ENCODE measurements at places on chromosomes 4 and X. TPM values are rescaled to one million over a fixed set of nuclear protein-coding genes. Genes with fewer than 3 reads are reported as not detected.

The SPANXN3 gene
- not detected for total RNA-seq

DNA sequence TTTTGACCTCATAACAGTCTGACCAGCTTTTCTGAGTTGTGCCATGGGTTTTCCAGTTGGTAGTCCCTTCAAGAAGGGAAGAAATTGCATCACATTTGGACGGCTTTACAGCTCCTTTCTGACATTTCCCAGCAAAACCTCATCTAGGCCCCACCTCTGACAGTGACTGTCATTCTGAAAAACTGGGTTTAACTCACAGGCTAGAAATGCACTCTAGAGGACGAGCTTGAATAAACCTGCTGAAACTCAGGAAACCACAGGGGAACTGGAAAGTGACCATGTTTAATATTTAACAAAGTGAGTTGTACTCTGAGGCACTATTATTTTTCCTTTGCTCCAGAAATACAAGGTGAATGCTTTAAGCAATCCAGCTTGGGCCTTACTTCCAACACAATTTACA, 434.3 kb upstream of the RASGEF1B start:
- H3K27ac ChIP-seq: no peak overlapping the region
- peaks cover 4% of the 10 kb centered on the region for H3K27me3 ChIP-seq
- no peaks in the 10 kb centered on the region for H3K36me3 ChIP-seq
- H3K4me3 ChIP-seq: no peak overlapping the region

GRCh38 chr4:26611885-26612284, 28.0 kb downstream of the TBC1D19 start:
- no peak overlapping the region for H3K4me3 ChIP-seq
- no peak for DNase-seq
- no peaks in the 10 kb centered on the region for H3K27me3 ChIP-seq

GRCh38 chr4:71709961-71710360, 73.9 kb downstream of the GC start:
- no peak for DNase-seq
- no peaks in the 10 kb centered on the region for H3K4me1 ChIP-seq
- no peak overlapping the region for H3K4me3 ChIP-seq
- H3K27ac ChIP-seq: no peak overlapping the region

DNA sequence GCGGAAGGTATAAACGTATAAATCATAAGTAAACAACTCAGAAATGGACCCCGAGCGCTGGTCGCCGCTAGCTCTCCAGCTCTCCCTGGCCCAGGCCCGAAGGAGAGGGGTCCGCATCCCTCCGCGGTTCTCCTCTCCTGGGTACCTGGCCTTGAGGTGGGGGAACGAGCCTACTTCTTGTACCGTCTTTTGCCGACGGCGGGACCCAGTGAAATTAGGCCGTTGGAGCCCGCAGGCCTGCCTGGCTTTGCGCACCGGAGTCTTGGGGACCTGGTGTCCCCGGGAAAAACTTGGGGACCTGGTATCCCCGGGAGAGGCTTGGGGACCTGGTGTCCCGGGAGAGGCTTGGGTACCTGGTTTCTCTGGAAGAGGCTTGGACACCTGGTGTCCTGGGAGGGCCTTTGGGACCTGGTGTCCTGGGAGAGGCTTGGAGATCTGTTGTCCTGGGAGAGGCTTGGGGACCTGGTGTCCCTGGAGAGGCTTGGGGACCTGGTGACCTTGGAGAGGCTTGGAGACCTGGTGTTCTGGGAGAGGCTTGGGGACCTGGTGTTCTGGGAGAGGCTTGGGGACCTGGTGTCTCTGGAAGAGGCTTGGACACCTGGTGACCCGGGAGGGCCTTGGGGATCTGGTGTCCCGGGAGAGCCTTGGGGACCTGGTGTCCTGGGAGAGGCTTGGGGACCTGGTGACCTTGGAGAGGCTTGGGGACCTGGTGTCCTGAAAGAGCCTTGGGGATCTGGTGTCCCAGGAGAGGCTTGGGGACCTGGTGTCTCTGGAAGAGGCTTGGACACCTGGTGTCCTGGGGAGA, 12.0 kb downstream of the SHOX start:
- H3K4me3 ChIP-seq: no peak overlapping the region
- no peak for DNase-seq
- no peaks in the 10 kb centered on the region for H3K36me3 ChIP-seq
- peaks cover 84% of the 10 kb centered on the region for H3K27me3 ChIP-seq
- H3K4me1 ChIP-seq: no peaks in the 10 kb centered on the region
- no peak overlapping the region for H3K27ac ChIP-seq

The TGIF2LX gene
- total RNA-seq: not detected

- no peak for DNase-seq
- H3K4me3 ChIP-seq: no peak overlapping the region
- H3K27me3 ChIP-seq: no peaks in the 10 kb centered on the region
- no peak overlapping the region for H3K27ac ChIP-seq
Observed at GRCh38 chr4:168892475-168892874, 117.6 kb downstream of the CBR4 start.

The JCHAIN gene
- not detected for total RNA-seq

- no peaks in the 10 kb centered on the region for H3K36me3 ChIP-seq
- no peak overlapping the region for H3K27ac ChIP-seq
- H3K4me3 ChIP-seq: no peak overlapping the region
- no peaks in the 10 kb centered on the region for H3K27me3 ChIP-seq
Observed at GRCh38 chrX:10800796-10801195, 180.4 kb upstream of the MID1 start.
